Activated T-helper 1 cell treated with anti-CD3 and anti-CD28 coated beads, Interleukin-2, amount 50 U/mL, for 16 hours (primary cell): ENCODE measurements at places on chromosomes 1 and 21.

DNA sequence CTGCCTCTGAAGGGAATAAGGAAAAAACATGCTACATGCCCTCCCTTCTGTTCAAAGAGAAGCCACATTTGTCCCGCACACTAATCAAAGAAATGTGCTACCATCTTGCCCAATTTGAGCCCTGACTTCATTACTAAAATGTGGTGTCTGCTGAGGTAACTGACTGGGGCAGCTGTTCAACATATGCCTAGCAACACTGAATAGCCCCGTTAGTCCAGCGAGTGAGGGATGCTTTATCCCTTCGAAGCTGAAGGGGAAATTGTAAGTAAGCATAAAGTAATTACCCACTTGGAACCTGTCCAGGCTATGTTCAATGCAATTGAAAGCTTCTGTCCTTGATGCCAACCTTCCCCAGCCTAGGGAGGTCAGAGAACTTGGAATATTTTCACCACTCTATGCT, 310.6 kb downstream of the SEC16B start:
- no peak for DNase-seq

- DNase-seq = no peak
Observed at GRCh38 chr1:235078480-235079381, 49.9 kb downstream of the TOMM20 start.

DNA sequence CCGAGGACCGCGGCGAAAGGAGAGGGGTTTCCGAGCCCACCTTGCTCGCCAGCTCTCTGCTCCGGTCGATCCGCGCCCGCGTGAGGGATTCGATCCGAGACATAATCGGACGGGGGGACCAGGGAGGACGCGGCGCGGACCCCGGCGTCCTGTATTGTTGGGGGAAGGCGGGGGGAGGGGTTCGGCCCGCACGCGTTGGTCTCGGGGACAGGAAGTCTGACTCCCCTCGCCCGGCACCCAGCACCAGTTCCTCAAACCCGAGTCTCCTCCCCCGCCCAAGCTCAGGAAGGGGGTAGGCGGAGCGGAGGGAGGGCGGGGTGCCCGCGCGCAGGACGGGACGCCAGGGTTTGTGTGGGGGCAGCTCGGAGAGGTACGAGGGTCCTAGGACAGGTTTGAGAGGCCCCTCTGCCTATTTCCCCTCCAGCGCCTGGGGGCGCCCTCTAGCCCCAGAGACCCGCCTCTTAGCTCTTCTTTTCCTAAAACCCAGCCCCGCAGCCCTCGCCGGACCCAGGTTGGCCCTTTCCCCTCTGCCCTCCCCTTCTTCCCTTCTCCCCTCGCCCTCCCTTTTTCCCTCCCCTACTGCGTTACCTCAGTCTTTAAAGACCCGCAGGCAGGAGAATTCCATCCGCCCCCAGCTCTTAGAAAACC, at the start of gene ARHGEF2:
ARHGEF2 (minus strand) TSS at position 223 of the 648 bp plus-strand sequence; CDS start at position 103, 120 bp downstream.
- peak; percentile 44 for DNase-seq

DNA sequence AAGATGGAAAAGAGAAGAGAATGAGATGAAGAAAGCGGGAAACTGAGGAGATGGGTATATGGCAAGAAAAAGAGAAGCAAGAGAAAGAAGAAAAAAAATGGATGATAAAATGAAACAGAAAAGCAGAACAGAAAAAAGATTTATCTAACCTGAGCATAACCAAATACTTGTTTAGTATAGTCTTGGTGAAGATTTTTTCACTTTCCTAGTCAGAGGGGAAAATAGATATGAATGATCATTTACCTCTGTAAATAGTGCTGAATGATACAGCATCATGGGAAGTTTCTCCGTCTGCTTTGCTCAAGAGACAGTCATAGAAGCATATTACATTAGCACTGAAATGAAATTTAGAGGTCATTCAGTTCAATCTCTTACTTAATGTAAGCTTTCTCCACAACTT, 36.1 kb upstream of the PLPPR4 start:
- DNase-seq = no peak

GRCh38 chr1:39524171-39524570, 32.7 kb downstream of the BMP8A start:
- no peak for DNase-seq

DNA sequence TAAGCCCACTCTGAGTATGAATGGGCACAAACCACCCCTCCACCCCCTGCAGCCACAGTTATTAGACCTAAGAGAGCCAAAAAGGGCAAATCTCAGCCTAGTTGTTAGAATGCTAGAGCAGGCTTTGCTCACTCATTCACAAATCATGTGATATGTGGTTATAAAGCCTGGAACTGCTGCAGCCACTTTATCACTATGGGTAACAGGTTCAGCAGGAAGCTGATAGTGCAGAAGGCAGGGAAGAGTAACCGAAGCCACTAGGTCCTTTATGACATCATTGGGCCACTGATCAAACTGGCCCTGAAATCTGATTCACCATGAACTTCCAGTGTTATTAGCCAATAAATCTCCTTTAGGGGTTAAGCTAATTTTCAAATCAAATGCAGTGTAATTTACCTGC, 134.7 kb downstream of the GRIK1 start:
- DNase-seq = no peak

GRCh38 chr1:21117159-21117558, 59.5 kb downstream of the EIF4G3 start:
- no peak for DNase-seq

DNA sequence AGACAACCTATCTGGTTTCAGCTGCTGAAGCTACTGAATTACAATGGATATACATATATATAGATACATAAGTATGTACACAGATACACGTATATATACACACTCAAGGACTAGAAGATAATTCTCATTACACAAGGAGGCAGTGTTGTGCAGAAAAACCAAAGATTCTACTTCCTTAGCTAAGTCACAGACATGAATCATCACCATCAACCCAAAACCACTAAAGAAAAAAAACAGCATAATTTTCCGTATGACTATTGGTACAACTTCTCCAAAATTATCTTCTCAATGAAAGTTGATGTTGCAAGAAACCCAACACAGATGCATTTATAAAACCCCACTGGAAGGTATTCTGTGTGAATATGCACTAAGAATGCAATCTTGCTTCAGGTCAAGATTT, 36.8 kb upstream of the RPF1 start:
- DNase-seq = no peak

DNA sequence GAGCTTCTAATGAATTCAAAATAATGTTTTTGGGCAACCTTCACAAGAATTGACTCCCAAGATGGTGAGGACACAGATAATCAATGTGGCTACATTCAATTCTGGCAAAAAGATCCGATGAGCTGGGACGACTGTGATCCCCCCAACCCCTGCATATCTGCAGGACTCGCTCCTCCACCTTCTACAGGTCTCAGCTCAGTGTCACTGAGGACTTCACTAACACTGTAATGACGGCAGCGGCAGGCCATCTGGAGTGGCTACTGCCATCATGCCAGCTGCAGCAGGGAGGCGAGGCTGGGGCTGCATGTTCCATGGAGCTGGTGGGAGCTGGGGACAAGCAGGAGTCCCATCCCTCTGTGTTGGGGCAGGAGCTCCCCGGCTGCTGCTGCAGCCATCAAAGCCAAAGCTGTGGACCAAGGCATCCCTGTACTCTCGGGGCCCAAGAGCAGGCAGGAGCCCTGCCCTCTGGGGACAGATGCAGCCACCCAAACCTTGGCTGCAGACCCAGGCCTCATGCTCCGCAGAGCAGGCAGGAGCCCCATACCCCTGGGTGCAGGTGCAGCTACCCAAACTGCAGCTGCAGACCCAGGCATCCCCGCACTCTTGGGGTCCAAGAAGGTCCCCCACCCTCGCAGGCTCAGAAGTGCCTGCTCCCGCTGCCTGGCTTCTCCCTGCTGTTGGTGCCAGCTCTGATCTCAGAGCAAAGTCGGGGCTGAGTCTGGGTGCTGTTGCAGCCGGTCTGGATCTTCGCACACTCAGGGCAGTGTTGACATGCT, 12.2 kb upstream of the DHRS3 start:
- no peak for DNase-seq

DNA sequence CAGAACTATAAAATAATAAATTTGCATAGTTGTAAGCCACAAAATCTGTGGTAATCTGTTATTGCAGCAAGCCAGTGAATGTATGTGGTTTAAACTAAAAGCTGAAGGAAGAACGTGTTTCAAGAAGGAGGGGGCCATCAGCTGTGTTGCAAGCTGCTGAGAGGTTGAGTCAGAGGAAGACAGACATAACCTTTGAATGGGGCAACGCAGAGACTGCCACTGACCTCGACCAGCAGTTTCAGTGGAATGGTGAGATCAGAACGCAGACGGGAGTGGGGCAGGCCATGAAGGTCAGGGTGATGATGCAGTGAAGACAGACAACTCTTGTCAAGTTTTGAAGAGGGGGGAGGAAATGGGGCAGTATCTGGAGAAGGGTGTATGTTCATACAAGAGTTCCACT, 23.2 kb upstream of the QSOX1 start:
- DNase-seq = no peak

DNA sequence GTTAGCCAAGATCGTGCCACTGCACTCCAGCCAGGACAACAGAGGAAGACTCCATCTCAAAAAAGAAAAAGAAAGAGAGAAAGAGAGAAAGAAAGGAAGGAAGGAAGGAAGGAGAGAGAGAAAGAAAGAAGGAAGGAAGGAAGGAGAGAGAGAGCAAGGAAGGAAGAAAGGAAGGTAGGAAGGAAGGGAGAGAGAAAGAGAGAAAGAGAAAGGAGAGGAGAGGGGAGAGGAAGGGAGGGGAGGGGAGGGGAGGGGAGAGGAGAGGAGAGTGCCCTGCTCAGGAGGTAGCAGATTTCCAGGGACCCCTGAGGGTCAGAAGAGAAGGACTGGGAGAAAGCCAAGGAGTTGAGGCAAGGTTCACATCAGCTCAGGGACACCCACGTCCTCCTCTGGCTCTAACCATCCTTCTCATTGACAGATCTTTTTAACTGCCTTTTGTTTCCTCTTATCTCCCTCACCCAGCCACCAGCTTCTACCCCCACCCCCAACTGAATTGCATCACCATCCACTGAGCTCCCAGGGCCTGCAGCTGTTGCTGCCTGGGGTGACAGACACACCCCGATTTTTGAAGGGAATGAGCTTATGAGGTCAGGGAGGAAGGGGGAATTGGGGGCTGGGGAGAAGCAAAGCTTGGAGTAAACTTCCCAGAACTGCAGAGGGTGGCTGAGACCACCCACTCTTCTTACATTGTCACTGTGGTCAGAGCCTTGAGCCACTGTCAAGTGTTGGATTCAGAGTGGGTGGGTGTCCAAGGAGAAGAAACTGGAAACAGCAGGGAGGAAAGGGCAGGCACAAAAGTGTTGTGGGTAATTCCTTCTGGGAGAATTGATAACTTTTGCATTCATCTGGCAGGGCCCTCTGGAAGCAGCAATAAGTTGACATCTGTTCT, 91.6 kb downstream of the GLUL start:
- no peak for DNase-seq

GRCh38 chr1:245052258-245052657, 102.5 kb upstream of the KIF26B start:
- DNase-seq = no peak

DNA sequence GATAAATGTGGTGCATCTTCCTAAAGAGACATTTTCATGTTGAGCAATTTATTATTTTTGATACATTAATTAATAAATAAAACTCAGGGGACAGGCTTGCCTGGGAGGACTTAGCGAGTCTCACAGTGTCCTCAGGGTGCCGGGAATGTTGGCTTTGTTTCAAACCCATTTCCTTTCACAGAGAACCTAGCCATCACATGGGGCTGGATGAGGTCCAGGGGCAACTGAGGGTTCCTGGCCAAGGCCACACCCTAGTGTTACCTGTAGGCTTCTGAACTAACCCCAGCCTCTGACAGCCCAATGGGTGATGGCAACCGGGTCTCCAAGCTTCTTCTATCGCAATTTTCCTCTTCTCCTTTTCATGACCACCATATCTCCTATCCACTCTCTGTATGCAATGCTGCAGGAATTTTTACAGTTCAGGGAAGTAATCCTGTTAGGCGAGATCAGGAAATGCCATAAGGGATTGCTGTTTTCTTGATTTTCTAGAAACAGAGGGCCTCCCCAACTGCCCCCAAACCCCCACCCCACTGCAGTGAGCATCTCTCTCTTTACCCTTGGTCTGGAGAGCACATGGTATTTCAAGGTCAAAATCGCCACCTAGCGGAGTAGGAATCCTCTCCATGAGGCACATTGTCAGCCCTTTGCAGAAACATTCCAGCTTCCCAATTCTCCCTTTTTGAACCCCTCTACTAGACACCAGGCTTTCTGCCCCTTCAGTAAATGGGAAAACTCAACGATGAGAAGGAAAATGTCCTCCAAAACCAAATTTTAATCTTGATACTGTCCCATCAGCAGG, 22.1 kb upstream of the SMYD3 start:
- no peak for DNase-seq

- DNase-seq = no peak
Observed at GRCh38 chr1:34780528-34780927, 486 bp upstream of the GJB3 start.

DNA sequence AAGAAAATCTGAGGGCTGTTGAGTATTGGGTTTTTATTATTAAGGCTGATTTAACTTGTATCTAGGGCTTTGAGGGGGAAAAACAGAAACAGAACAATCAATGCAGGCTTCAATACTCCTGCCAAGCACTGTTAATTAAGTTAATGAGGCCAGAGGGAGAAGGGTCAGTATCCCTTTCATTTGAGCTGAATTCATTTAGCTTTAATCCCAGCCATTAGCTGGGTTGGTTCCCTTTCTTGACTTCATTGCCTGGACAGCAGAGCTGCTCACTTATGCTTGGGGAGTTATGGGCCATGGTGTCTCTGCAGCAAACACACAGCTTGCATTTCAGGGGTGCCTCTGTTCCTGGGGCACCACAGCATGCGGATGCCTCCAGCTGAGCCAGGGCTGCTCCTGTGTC, 16.3 kb downstream of the TLR5 start:
- DNase-seq = no peak

- DNase-seq = no peak
Observed at GRCh38 chr1:41547336-41547735, 62.9 kb upstream of the EDN2 start.

- DNase-seq = no peak
Observed at GRCh38 chr1:86110451-86111129, 46.0 kb downstream of the COL24A1 start.

DNA sequence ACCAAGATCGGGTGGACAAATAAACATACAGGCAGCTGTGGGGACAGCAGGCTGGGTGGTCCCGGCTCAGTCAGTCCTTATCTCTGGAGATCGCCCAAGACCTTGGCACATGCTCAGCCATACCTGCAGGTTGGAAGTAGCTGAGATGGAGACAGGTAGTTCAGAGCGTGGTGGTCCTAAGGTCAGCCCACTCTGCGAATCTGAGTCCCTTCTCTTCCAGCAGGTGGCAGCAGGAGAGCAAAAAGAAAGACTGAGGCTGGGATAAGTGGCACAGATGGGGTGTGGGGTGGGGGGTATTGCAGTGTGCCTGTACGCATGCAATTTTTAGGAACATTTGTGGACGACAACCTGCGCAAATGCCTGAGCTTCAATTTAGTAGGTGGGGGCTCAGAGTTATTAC, 104.9 kb downstream of the TENT5C start:
- DNase-seq = no peak

- no peak for DNase-seq
Observed at GRCh38 chr1:17377325-17377953, 5.4 kb downstream of the PADI6 start.
